Activated CD4-positive, alpha-beta T cell treated with anti-CD3 and anti-CD28 coated beads, Interleukin-2, amount 50 U/mL, for 48 hours (primary cell): ENCODE measurements at places on chromosomes 7 and 10.

GRCh38 chr7:99127636-99128035 is 16.3 kb downstream of the SMURF1 start:
- DNase-seq, result no peak

- no peak for DNase-seq
These were observed 20.7 kb upstream of the SPOCK2 start for GRCh38 chr10:72108830-72109635.

DNA sequence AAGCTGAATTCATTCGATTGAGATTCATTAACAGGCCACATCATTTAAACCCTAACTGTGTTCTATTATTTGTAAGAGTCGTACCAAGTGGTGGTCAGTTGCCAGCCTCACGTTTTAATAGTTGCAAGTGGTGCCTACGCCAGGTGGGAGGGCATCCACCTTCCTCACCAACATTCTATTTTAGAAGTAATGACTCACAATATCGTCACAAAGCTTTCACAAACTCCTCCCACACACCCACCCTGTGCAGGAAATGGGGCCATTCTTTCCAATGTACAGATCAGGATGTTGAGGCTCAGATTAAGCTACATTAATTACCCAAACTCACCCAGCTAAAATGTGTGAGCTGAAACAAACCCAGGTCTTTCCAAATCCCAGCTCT is 77.3 kb upstream of the SAMD8 start:
- peak; percentile 66 for DNase-seq

GRCh38 chr10:9239298-9239697 is 1184.8 kb downstream of the GATA3 start:
- no peak for DNase-seq

DNA sequence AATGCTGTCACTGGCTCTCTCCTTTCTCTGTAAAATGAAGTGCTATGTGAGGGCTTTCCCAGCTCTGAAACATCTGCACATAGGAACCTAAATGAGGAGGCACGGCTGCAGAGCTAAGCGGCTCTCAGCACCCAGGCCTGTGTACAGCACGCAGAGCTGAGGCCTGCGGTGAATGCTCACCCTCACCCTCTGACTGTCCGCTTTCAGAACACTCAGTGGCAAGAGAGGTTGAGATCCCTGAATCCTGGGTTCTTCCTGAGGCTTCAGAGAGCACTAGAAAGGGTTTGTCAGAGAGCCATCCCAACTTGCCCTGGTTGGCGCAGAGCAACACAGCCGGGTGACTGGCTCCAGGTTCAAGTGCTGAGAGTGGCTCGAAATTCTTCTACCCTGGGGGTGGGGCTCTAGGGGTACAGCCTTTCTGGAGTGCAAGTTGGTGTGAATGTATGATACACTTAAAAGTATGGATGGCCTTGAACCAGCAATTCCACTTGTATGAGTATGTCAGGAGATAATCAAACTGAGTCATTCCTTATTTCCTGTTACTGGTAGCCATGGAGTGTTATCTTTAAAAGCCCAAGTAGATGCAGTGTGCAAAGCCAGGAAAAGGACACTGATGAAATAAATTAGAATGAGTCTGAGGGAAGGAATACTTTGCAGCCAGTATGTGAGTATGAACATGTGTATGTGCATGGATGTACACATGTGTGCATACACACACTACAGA is 1.7 kb upstream of the CCDC201 start:
- DNase-seq, result no peak

- no peak for DNase-seq
These were observed 482 bp upstream of the ACTR3C start for GRCh38 chr7:150323682-150324372.

DNA sequence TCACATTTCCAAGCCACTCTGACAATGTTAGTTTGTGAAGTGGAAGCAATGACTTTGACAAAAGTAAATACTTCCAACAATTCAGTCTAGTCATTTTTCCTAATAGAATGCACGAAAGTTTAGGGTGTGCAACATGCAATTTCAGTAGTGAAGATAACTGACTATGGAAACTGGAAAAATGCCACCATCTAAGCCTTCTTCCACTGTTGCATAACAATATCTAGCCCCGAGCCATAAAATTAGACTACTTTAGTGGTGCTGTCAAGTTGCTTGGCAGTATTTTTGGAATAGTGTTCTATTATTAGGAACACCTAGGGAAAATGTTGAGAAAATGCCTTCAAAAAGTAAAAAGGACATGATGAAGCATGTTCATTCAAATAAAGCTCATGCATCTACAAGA is 17.9 kb downstream of the SEMA3A start:
- DNase-seq, result no peak

DNA sequence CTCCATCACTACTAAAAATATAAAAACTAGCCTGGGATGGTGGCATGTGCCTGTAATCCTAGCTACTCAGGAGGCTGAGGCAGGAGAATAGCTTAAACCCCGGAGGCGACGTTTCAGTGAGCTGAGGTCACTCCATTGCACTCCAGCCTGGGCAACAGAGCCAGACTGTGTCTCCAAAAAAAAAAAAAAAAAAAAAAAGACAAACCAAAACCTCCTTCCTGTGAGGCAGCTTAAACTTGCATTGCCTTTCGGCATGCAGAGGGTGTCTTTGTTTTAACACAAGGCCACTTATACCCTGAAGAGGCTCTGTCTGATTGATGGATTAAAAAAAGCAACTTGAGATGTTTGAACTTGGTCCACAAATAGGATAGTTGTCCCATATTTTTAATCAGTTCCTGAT is 128.4 kb upstream of the RSU1 start:
- DNase-seq, result no peak

DNA sequence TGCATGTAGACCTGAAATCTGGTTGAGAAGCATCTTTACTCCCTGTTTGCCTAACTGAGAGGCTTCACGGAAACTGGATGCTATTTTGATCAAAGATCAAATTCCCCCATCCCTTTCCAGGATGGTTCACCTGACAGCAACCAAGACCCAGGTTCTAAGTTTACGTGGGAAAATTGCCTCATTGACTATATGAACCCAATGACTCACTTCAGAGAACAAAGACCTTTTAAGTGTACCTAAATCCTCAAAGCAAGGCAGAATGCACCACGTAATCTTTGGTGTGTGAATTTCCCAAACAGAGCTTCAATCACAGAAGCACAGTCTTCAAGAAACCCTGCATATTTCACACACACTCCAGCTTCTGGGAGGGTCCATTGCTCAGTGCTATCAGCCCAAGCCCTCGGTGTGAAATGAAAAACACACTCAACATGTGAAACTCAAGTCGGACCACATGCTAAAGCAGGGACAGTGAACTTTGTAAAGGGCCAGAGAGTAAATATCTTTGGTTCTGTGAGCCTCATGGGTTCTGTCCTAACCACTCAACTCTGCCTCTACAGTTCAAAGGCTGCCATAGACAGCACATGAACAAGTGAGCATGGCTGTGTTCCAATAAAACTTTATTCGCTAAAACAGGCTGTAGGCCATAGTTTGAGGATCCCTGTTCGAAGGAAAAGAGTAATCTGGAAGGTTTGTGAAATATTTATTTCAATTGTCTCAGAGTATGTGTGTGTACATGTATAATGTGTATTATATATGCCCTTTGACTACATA is 275.6 kb upstream of the FOXK1 start:
- DNase-seq, result no peak

GRCh38 chr10:85946713-85947326 is 419.8 kb downstream of the GRID1 start:
- no peak for DNase-seq

DNA sequence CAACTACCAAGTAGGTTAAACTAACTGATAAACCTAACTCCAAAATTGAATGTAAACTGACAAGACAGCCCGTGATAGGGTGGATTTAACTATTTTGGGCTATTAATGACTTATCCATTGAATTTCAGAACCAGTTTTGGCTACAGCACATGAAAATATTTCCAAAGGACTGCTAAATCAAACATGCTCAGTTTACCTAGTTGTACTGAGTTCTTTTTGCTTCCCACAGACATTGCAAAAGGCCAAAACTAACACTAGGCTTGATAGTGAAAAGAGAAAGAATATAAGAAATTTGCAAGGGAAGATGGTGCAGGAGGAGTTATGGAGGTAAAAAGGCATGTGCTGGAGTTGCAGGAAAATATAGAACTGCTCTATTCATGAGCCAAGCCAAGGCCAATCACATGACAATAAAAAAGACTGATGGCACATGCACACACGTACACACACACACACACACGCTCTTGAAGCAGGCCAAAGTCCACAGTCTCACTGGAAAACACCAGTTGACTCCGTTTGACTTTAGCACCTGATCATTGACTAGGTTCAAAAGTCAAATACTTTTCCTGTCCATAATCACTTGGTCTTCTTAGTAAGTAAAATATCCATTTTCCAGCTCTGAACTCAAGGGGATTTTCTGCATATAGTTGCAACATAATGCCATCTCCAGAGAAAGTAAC is 76.0 kb upstream of the AGBL3 start:
- no peak for DNase-seq

DNA sequence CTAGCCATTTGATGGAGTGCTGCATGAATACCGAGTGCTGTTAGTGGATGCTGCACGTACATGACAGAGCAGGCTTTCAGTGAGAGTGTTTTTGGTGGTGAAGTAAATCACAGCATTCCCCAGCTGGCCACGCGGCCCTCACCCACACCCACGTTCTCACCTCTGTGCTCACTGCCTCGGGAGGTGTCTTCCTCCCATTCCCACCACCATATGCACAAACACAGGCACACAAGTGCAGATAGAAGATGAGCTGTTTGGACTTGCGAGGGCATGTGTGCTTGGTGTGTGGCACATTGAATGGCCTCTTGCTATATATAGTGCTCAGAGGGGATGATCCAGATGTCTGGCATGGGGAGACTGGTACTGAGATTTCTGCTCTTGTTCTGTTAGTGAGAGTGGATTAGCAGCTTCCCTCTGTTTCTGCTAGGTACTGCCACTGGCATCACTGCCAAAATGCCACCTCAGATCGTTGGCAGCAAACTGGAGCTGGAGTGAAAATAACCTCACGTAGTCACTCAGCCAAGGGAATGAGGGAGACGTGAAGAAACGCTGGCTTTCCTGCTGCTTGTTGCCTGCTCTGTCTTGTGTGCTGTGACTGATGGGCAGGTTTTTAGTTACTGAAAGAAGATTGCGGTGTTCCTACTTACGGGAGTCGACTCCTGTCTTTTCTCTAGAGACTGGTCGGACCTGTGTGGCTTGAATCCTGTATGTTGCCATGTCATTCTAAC is 19.1 kb downstream of the DNAJB6 start:
- DNase-seq, result no peak

DNA sequence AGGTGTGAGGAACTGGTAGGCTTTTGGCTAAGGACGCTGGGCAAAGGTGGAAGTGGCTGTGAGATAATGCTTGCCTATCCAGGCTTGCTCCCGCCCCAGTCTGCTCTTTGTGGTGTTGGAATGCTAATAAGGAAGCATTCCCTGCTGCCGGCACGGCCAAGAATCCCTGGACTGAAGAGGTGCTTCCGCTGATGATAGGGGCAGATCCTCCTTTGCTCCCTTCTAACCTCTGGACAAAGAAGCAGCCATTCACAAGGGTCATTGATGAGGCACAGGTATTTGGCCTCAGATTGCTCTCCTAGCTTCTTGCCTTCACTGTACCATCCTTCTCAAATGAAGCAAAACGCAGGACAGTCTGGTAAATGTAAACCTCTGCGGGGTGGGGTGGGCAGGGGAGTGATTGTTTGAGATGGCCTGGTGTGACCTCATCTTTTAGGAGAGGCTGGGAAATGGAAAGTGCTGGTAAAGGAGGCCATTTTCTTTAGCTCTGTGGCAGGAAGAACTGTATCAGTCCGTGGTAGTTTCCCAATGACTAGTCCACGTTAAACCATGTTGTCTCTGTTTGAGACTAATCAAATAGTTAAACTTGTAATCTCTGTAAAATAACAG is 1.7 kb downstream of the PGAM1 start:
- DNase-seq, result peak; percentile 56

- DNase-seq, result no peak
These were observed 779.4 kb upstream of the LRRN3 start for GRCh38 chr7:110311556-110311955.

- no peak for DNase-seq
These were observed 739 bp upstream of the CCDC186 start for GRCh38 chr10:114174695-114175188.
